Kidney tubule cell (primary cell): ENCODE measurements at places on chromosomes 2 and 18.
A peak's percentile ranks its signal among the peaks of the same experiment; 100 is the strongest.

DNA sequence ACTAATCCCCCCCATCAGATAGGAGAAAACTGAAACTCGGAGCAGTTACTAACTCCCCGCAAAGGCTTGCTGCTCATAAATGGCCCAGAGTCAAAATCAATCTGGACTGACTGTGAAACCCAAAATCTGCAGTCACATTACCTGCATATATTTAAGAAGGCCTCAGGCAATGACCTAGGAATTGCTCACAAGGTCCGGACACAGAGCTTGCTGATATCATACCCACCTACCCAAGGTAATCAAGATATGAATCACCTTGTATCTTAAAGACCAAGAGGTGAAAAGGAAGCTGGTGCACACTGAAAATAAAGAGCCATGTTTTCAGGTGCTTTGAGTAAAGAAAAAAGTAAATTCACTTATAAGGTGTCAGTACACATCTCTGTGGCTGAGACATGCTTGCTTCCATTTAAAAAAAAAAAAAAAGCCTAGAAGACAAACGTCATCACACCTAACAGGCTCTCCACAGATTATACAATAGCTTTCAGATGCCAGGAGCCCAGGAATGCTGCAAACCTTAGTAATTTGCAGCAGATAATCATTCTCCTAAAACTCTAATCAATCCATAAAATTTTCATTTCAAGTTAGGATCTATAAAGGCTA is 195.4 kb downstream of the ZEB2 start:
- DNase-seq: peak; percentile 85

- DNase-seq: peak; percentile 27
Measured at GRCh38 chr2:25042321-25043240, 705 bp downstream of the EFR3B start.

DNA sequence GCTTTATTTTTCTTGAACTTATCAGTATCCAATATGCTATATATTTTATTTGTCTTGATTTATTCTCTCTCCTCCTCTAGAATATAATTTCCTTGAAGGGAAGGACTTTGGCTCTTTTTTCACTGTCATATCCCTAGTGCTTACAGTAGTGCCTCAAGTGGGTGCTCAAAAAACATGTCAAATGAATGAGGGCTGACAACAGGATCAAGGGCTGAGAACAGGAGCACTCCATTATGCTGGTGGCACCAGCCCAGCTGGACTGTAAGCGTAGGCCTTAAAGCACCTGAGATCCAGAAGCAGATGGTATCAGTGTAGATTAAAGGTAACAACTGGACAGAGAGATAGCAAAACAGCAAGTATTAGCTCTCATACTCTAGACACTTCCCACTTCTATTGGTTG is 46.3 kb downstream of the PMS1 start:
- no peak for DNase-seq

- DNase-seq: peak; percentile 71
Measured at GRCh38 chr18:36284671-36285295, 12.7 kb upstream of the FHOD3 start.
